Activated naive CD8-positive, alpha-beta T cell treated with anti-CD3 and anti-CD28 coated beads, Interleukin-2, amount 50 U/mL, for 24 hours (primary cell): ENCODE measurements at places on chromosomes 2 and 18.

- DNase-seq: no peak
These were observed 54.8 kb upstream of the CD28 start for GRCh38 chr2:203651621-203652020.

DNA sequence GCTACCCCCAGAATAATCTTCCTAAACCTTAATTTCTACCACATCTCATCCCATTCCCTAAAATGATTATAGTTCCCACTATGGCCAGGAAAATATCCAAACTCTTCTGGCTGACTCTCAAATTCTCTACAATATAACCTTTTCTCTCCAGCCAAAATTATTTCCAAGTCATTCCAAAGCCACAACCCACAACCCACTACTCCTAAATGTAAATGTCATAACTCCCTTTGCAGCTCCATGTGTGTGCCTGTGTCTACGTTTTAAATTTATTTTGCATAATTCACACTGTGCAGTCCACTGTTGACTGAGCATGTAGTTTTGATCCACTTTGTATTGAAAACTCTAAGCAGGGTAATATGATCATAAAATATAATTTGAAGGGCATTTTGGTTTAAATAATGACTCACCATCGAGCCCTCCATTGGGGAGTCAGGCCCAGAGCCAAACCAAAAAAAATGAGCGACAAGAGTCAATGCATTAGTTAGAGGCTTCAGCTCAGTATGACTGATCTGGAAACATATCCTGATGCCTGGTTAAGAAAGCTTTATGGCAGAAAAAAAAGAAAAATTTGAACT, 171.0 kb downstream of the AFF3 start:
- DNase-seq: no peak

- DNase-seq: no peak
These were observed 29.7 kb upstream of the APCDD1 start for GRCh38 chr18:10424585-10425307.

- DNase-seq: no peak
These were observed 2106.6 kb upstream of the CELF4 start for GRCh38 chr18:39672171-39672570.

- no peak for DNase-seq
These were observed 83.8 kb downstream of the MAP4K4 start for GRCh38 chr2:101781326-101781725.

- peak; percentile 88 for DNase-seq
These were observed 1.9 kb upstream of the CFAP53 start for GRCh38 chr18:50268022-50268747.

DNA sequence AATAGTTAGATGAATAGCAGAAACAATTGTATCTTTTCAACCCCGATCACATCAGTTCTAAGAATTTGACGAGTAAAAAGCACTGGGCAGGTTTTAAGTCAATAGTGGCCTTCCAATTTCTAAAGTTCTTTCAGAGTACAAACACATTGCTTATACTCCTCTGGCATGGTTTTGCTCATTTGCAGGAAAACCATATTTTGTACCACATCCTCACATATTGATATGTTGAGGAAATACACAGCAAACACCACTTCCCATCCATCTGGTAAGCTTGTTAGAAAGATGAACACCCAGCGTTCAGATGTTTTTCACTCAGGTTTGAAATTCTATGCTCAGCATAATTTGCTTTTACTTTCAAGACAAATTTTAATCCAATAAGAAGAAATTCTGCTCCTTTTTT, 344.6 kb upstream of the ACVR2A start:
- DNase-seq: no peak

DNA sequence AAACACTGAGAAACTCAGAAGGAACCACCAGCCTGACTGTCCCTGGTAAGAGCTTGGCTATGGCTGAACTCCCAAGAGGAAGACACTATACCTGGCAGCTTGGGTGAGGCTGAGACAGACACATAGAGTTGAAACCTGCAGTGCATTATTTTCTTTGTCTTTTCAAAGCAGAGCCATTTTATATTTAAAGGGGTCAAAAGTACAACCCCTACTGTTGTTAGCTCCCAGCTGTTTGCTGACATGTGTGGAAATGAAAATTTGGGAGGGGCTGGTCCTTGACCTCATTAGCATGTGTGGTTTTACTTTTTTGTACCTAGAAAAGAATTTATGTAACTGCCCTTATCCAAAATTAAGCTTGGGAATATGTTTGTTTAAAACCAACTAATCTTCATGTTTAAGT, 309.0 kb downstream of the RPRM start:
- no peak for DNase-seq
